ENCODE measurements at places on chromosomes 16 and 17. TPM values are rescaled to one million over a fixed set of nuclear protein-coding genes. Genes with fewer than 3 reads are reported as not detected.

- DNase-seq = peak; percentile 31
Measured at GRCh38 chr16:50718061-50718760, 23.7 kb upstream of the CYLD start.

The RNF43 gene
- not detected for total RNA-seq

DNA sequence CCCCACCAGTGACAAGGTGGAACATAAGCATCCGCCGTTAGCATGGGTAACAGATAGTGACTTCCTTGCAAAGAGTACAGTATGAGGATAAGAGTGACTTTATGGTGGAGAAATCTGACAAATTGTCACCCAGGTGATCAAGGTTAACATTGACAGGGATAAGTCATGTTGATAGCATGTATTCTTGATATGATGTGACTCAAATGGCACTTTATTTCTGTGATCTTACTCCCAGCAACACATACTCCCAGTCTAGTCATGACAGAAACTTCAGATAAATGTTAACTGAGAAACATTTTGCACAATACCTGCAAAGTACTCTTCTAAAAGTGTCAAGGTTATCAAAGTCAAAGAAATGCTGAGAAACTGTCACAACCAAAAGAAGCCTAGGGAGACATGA lies 588.6 kb upstream of the KIF2B start:
- no peak for DNase-seq

- DNase-seq = no peak
Measured at GRCh38 chr17:49216482-49216881, 6.0 kb downstream of the ABI3 start.

GRCh38 chr17:58818654-58819053 lies 63.0 kb downstream of the PPM1E start:
- no peak for DNase-seq

DNA sequence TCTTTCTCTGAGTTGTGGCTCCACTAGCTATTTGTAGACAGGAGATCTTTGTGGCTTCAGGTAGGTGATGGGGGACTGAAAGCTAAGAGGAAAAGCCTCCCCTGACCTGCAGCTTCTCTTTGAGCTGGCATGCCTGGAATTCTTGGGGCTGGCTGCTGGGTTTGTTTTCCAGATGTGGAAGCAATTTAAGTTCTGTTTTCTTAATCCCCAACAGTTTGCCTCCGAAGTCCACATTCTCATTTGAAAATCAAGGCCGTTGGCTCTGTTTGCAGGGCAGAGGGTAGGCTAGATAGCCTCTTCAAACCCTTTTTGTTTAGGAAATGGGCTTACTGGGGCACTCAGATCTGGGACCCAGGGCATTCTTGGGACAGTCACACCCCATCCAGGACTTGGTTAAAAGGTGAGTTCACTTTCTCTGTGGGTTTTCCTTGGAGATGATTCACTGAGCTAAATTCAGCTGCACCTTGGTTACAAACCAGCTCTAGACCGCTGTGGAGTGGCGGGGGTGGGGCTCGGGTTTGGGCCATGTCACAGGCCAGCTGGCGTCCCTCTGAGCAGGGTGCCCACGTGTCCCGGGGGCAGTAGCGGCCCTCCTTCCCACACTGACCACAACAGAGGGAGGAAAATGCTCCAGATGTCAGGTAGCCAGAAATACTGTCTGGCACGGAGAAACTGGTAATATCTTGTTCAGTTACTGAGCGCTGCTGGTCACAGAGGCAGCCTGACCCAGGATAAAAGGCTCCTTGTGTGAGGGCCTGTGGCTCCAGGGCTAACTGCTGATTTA lies 108.5 kb downstream of the RAB11FIP4 start:
- DNase-seq = peak; percentile 89

DNA sequence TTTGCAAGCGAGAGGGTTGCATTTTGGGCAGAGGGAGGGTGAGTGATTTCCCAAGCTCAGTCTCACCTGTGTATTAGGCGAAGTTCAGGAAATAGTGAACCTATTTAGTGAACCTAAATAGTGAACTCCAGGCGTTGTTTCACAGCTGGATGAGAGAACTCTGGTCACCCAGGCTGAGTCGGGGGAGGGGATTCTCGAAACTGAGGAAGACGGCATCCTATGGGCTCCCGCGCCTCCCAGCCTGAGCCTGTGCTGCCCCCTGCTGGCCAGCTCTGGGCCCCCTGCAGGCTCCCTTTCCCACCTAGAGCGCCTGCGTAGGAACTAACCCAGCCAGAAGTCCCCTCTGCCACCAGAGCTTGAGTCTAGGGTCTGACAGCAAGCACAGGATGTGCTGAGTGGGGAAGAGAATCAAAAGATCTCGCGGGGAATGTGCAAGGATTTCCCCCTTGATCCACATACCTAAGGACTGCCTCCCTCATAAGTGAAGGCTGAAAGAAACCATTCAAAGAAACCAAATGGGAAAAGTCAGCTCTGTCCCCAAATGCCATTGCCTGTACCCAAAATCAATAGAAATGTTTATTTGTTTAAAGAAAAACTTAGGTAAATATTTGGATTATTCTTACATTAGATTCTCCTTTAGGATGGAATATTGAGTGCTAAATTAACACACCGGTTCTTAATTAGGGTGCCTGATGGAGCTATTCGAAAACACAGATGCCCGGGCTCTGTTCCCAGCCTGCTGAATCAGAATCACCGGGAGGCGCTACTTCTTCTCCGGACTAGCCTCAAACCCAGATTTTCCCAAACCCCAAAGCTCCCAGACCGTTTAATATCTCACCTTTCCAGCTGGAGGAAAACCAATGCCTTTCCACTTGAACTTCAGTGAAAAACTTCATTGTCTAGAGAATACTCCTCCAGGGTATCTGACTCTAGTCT lies 14.8 kb upstream of the MARVELD3 start:
- peak; percentile 50 for DNase-seq

DNA sequence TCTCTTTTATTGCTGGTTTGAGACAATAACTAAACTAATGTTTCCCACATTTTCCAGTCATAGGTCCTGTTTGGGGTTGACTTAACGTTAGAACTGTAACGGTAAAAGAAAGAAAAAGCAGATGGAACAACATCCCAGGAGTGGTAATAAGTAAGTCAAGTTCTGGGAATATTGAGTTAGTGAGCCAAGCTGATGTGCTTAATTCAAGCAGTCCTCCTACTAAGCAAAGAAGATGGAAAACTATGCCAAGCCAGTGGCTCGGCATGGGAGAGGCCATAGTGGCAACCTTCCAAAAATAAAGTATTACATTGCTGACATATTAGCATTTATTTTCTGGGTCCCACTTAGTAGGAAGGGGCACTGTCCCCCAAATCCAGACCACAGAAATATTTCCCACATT lies 161.7 kb upstream of the CDH5 start:
- peak; percentile 13 for DNase-seq

- DNase-seq = peak; percentile 52
Measured at GRCh38 chr16:14454391-14454790, 175.7 kb downstream of the PARN start.

DNA sequence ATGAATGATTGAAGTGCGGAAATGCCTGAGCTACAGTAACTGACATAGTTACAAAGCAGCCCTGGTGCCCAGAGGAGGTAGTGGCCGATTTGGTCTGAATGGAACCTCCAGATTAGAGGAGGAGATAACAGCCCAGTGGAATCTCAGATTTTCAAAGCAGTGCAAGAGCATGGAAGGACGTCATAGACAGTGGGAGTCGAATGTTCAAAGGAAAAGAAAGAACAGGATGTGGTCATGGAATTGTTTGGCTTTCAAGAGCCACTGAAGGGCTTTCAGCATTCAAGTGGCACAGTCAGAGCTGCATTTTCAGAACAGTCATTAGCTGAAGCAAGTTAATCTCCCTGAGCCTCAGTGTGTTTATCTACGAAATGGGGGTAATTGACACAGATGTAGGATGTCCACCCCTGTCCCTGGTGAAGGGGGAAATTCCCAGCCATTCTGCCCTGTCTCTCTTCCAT lies 104.6 kb upstream of the CACNG3 start:
- DNase-seq = peak; percentile 67

DNA sequence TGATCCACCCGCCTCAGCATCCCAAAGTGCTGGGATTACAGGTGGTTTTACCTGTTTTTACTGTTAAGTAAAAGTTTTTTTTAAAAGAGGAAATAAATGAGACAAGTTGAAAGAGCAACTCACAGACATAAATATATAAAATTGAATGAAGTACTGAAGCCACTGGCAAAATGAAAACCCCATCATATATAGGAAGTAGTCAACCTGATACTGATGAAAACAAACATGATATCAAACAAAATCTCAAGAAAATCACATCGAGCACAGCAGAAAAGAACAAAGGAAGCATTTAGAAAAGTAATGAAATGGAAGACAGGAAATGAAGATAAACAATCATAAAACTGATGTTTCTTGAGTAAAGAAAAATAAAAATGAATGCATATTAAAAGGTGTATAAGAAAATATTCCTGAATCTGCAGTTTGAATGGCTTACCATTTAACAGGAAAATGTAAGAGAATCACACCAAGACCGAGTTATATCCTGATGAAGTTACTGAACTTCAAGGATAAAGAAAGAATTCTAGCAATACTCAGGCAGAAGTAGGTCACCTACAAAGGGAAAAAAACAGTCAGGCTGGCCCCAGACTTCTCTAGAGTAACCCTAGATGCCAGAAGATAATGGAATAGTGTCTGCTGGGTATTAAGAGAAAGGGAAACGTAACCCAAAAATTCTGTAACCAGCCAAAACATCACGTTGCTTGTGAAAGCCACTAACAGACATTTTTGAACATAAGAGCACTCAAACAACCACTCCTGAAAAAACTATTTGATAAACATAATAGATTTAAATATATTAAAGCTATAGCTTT lies 31.5 kb downstream of the UBE2G1 start:
- DNase-seq = no peak

The RFFL gene
- total RNA-seq = 21.3 TPM

The VPS35 gene
- 129 TPM for total RNA-seq

The SYCE1L gene
- not detected for total RNA-seq

The CDH1 gene
- 0.05 TPM for total RNA-seq

DNA sequence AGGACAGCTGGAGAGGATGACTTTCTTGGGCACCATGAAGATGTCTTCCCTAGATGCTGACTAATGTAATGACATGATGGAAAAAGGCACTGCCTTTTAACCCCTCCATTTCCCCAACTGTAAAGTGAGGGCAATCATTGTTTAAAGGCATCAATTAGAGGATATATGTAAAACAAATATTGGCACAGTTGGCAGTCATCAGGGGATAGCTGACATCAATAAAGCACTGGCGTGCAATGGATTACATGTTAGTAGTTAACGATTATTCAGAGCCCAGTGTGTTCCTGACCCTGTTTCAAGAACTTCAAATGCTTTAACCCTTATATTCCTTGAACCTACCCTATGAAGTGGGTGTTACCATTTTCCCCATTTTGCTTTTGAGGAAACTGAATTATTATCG lies 100.7 kb downstream of the TMEM114 start:
- DNase-seq = no peak

The SEZ6L2 gene
- 16.7 TPM for total RNA-seq

GRCh38 chr17:47818002-47818695 lies 3.4 kb downstream of the OSBPL7 start:
- no peak for DNase-seq

GRCh38 chr17:14361945-14362508 lies 61.1 kb downstream of the HS3ST3B1 start:
- no peak for DNase-seq

DNA sequence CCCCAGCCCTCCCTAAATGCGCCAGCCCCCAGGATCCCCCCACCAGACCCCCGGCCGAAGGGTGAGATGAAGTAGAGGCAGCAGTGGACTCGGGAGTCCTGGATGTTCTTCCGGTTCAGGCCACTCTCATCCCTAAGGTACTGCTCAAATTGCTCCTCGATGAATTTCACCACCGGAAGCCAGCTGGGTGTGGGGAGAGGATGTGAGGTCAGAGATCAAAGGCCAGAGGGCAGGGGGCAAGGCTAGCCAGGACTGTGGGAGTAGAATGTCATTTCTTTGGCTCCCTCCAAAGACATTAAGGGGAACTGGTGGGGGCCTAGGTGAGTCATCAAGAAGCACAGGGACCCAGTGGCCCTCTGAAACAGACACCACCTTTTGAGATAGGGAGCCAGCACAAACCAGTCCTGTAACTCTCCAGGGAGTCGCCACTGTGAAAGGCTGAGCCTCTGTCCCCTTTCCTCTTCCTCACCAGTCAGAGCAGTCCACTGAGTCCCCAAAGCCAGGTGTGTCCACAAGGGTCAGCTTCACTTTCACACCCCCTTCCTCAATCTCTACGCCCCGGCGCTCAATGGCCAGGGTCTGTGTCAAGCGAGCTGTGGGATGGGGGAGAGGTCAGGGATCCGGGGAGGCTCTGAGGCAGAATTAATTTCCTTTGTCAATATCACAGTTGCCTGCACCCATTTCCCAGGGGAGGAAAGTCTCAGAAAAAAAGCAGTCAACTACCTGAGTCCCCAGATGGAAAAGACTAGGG lies 895 bp downstream of the SEPTIN1 start:
- DNase-seq = no peak

- no peak for DNase-seq
Measured at GRCh38 chr16:87844809-87845208, 24.5 kb downstream of the SLC7A5 start.

DNA sequence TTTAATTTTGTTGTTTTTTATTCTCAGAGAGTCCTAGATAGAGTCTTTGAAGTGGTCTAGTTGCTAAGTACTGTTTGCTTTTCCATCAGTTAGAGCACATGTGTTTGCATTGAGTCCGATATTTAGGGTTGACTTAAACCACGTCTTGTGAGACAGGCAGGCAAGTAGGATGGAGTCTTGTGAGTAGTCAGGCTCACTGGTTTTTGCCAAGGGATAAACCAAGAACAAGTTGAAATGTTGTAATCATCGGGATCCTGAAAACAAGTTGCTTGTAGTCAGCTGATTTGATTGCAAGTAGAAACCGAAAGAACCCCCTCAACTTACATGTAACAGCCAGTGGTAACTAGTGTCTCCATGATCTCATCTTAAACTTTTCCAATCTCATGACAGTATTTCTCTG lies 17.2 kb downstream of the ATP6V0A1 start:
- DNase-seq = no peak

- peak; percentile 64 for DNase-seq
Measured at GRCh38 chr17:45149669-45150664, 1.7 kb downstream of the HEXIM1 start.

DNA sequence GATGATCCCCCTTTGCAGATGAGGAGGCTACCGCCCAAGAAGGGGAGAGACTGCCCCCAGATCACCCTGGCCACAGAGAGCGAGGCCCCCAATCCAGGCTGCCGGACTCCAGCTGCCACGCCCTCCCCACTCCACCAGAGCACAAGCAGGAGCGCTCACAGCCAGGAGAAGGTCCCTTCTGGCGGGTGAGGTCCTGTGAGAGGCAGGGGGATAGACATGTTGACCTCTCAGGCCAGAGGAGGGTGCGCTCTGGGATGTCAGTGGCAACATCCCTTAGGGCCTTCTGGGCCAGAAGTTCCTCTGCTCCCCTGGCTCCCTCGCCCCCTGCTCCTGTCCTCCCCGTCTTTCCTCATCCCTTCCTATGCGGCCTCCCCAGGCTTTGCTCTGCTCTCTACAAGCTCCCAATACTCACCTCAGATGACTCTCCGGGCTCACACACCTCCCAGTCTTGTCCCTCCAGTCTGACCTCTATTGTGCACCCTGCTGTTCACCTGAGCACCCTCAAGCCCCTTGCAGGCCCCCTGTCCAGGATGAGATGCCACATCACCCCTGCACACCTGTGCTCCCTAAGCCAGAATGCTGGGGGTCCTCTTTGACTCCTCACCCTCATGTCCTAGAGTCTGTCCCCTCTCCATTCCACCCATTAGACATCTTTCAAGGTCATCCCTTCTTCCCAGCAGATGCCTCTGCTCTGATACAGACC lies 5.0 kb upstream of the NXPH3 start:
- no peak for DNase-seq

The C16orf92 gene
- not detected for total RNA-seq

The GPR179 gene
- total RNA-seq = not detected

The PRSS33 gene
- not detected for total RNA-seq

GRCh38 chr17:1029922-1030644 lies 33.2 kb downstream of the TIMM22 start:
- no peak for DNase-seq
